ENCODE measurements at places on chromosomes 13 and 19.

DNA sequence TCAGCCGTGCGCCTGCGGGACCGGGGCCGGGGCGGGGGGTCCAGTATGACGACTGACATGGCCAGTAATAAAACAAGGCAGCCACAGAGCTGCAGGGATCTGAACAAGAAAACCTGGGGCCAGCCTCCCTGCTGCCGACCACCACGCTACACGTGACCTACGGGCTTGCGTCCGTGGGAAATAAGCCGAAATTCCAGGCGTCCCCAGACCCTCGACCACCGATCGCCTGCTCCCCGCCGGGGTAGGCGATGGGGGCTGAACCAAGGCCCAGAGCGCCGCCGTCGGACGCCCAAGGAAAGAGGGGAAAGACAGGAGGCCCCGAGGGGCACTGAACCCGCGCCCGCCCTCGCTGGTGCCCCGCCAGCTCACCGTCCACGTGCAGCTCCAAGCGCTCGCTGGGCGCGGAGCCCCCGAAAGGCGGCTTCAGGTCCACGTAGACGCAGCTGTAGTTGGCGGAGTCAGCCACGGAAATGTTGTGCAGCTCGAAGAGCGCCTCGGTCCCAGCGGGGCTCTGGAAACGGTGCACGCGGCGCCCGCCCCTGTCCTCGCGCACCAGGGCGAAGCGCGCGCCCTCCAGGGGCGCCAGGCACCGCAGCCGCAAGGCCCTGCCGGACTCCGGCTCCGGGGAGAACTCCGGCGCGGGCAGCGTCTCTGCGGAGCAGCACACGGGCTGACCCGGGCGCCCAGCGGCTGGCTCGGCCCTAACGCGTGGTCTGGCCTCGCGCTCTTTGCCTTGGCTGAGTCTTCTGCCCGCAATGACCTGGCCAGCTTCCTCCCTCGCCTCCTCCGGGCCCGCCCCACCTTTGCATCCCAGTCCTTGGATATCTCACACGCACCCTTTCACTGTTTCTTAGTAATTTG lies 3.1 kb downstream of the A1BG start:
- DNase-seq, result no peak

DNA sequence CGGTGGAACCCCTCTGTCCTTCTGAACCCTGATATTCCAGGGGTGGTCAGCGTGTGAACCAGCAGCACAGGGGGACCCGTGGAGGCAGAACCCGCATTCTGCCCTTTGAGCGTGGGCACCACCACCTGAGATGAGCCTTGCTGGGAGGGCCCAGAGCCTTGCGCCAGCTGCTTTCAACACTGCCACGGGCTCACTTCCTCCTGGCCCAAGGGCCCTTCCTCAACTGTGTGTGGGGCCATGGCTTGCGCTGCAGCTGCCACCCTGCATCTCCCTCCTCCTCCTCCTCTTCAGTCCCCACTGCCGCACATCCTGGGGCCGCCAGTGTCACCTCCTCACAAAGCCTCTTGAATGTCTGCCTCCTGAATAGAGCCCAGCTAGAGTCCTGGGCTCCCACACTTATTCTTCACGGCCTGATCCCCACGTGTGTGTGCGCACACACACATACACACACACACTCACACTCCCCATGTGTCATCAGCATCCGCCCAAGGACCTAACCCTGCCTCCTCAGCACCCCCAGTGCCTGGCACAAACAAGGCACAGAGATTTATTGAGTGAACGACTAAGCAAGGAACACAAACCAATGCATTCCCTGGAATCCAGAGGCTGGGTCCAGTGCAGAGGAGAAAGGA lies 26.9 kb upstream of the TMEM160 start:
- peak; percentile 14 for DNase-seq

DNA sequence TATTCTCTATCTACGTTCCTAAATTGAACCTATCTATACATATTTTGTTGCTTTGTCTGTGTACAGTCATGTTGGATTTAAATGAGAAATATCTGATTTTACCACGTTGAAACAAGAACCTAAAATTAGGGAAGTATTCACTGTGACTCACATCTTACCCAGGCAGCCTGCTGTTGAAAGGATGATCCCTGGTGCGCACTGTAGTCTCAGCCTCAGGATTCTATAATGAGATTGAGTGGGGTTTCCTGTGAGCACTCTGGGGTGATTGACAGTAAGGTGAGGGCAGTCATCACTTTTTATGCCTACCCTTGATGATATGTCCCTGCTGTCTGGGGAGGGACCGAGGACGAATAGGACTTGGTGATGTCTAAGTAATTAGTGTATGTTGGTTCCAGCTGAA lies 35.4 kb downstream of the PCCA start:
- peak; percentile 28 for DNase-seq

DNA sequence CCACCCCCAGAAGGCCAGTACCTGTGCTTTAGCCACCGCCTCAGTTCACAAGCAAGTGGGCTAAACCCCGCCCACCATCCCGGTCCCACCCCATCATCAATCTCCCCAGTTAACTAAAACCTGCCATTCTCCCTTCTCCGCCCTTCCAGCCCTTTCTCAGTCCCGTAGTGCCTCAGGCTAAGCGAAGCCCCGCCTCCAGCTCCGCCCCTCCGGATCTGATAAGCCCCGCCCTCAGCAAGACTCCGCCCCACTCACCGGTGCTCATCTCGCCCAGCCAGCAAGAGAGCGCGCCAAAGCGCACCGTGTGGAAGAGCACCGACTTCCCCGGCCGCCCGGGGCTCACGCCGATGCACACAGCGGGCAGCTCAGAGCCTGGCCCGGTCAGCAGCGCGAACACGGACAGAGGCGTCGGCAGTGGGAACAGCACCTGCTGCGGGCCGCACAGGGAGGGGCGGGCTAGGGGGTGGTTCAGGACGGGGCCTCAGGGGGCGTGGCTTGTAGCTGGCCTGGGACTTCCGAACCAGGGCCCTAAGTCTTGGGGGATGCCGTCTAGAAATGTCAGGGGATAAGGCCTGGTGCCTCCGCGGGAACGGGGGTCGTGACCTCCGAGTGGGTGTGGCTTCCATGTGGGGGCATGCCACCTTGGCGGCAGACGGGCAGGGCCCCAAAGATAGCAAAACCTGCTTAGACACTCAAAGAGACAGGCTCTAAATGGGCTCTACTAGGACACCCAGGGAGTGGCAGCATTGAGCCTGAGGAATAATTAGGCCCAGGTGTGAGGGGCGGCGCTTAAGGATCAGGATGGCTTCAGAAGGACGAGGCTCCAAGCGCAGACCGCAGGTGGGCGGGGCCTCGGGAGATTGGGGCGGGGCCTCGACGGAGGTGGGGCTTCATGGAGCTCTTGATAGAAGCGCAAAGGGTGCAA lies 21.4 kb downstream of the MAP4K1 start:
- DNase-seq, result peak; percentile 7

- no peak for DNase-seq
These were observed 107.6 kb downstream of the SOX1 start for GRCh38 chr13:112174476-112175110.

- DNase-seq, result peak; percentile 72
These were observed 20.7 kb downstream of the CEBPG start for GRCh38 chr19:33394006-33394722.

DNA sequence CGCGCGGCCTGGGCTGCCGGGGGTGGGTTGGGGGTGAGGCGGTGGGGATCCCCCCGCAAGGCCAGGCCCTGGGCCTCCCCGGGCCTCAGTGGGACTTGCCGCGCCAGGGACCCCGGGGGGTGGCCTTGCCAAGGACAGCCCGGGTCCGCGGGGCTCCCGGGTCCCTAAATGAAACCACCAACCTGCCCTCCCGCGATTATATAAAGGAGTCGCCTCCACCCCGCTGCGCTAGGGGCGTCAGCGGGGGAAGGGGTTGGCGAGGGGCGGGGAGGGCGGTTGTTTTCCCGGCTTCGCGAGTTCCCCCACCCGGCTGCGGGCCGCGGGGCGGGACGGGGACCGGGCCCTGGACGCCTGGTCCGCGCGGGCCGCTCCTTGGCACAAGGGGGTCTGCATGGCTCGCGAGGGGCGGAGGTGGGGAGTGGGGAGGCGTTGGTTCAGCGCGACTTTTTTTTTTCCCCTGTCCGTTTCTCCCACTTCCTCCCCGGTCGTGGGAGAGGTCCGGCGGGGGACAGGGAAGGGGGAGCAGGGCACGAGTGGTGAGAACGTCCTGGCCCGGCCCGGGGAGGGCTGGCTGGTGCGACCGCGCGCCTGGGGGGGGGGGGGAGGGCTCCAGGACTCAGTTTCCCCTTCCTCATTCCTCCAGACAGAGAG lies 822 bp upstream of the ZBTB7A start:
- no peak for DNase-seq

- DNase-seq, result no peak
These were observed 15.2 kb upstream of the F2RL3 start for GRCh38 chr19:16873594-16873993.

DNA sequence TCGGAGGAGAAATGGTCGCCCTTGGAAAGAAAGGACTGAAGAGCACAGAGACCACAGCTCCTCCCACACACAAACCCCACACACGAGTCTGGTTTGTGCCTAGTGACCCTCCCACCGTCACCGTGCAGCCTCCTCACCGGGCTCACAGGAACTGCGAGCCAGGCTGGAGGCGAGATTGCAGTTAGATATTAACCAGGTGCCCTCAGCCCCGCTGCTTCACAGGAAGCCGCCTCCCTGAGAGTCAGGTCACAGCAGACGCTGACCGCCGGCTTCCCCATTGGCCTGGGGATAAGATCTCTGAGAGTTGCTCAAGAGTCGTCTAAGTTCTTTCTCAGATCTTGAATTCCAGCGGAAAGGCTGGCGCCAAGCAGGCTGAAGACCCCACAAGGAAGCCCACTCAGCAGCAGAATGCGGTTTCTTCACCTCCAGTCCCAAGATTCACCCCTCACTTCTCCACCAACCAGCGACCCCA lies 870 bp downstream of the ZNF44 start:
- peak; percentile 42 for DNase-seq

- DNase-seq, result no peak
These were observed 117.2 kb downstream of the ZIC5 start for GRCh38 chr13:99854366-99854765.

DNA sequence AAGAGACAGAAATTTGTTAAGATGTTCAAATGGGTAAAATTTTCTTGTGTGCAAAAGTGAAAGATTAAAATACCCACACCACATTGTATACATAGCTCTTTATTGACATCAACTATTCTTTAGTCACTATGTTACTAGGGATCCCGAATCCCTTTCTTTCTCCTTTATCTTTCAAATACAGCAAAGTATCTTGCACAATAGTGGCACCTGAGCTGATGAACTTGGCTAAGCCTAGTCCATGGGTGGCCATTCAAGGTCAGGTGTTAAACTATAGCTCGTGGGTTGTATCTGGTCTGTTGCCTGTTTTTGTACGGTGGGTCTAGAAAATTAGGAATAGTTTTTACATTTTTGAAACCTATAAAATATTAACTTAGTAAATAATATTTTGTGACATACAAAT lies 210.9 kb downstream of the SLITRK6 start:
- no peak for DNase-seq

DNA sequence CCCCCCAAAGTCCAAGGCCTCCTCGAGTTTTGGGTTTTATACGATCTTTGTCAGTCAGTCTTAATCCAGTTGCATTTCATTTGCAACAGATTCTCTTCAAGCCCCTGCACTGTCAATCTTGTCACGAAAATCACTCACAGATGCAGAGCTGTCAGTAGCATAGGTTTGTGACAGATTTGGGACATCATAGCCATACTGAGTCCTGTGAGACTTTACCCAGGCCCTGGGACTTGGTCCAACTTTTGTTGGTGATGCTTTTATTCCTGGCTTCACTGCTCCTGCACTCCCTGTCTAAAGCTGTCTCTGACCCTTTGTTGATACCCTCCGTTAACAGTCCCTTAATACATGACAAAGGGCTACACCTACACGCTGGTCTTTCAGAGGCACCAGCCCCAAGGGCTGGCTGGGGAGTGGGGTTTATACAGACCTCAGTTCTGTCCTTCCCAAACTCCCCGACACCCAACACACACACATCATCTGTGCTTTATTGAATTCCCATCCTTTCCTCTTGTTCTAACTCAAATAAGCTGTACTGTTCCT lies 36.0 kb downstream of the PABPC3 start:
- no peak for DNase-seq

Data from fibroblast of skin of right quadriceps (primary cell).